ENCODE measurements at places on chromosomes 5 and 9.

GRCh38 chr5:173196133-173196952 lies 38.7 kb downstream of the NKX2-5 start:
- DNase-seq, result no peak

GRCh38 chr9:99840072-99840471 lies 18.4 kb downstream of the NR4A3 start:
- DNase-seq, result no peak

DNA sequence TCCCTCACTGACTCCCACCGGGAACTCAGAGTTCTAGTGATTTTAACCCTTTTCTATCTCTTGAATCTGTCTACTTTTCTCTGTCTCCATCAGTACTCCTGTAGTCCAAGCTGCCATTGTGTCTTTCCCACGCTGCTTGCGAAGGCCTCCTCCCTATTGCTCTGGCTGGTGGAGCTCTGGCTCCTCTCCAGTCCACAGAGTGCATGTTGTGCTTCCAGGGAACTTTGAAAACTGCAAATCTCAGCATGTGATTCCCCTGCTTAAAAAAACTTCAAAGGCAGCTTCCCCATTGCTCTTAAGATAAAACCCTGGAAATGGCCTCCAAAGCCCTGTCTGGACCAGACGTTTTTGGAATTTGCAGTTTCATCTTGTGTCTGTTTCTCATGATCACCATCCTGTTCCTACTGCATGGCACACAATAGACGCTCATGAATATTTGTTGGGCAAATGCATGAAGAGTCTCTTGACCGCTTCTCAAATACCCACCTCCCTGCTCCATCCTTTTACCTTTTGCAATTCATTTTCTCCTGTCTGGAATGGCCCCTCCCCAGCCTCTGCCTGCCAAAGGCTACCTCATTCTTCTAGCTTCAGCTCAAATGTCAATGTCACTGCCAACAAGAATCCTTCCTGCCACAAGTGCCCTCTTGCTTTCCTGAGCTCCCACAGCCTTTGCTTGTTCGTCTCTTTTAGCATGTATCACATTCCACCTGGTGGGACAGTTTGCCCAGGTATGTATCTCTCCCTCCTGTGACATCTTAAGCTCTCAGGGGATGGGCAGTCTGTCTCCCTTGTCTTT lies 293.2 kb downstream of the ARHGAP26 start:
- DNase-seq, result no peak

GRCh38 chr9:13728917-13729811 lies 449.7 kb upstream of the MPDZ start:
- no peak for DNase-seq

- no peak for DNase-seq
Measured at GRCh38 chr5:107806271-107806670, 135.5 kb upstream of the EFNA5 start.

Data from stimulated activated CD4-positive, alpha-beta T cell treated with anti-CD3 and anti-CD28 coated beads, Interleukin-1b, Interleukin-23, amount 100 ng/mL, for 48 hours (primary cell).